Breast epithelium (tissue), 4 donors: ENCODE measurements at places on chromosomes 1 and 21. TPM values are rescaled to one million over a fixed set of nuclear protein-coding genes. Genes with fewer than 3 reads are reported as not detected.

GRCh38 chr1:144101397-144102045 is 129.7 kb upstream of the FAM72C start:
- no peak overlapping the region for H3K27ac ChIP-seq
- no peak overlapping the region for H3K4me3 ChIP-seq
- no peaks in the 10 kb centered on the region for H3K4me1 ChIP-seq
- H3K36me3 ChIP-seq: no peaks in the 10 kb centered on the region
- peak; percentile 60 for DNase-seq
- H3K27me3 ChIP-seq: no peaks in the 10 kb centered on the region

Gene TPTE
- not detected for total RNA-seq

Gene TMEM200B
- 4.5 TPM for total RNA-seq

Gene TMEM125
- 30.1 TPM for total RNA-seq

Gene ARMH1
- total RNA-seq: 1.8 TPM
